ENCODE measurements at places on chromosomes 1 and 21.
A peak's percentile ranks its signal among the peaks of the same experiment; 100 is the strongest.

- no peak for DNase-seq
Measured at GRCh38 chr1:119732465-119733168, 20.9 kb downstream of the PHGDH start.

- peak; percentile 80 for DNase-seq
Measured at GRCh38 chr1:203671047-203671446, 44.4 kb downstream of the ATP2B4 start.

DNA sequence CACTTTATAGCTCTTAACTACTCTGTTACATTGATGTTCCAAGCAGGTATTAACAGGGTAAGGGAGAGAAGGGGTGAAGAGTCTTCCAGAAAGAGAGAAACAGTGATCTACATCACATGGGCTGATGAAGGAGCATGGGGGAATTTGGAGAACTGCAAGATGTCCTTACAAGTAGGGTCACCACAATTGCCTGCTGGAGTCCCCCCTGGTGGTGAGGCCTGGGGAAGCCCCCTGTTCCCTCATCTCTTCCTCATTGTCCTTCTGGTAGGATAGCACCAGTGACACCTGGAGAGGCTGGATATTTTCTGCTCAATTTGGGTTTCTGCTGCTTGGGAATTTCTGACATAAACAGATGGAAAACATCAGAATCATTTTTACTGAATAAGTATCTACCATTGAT lies 126.6 kb downstream of the RUNX1 start:
- DNase-seq = no peak

DNA sequence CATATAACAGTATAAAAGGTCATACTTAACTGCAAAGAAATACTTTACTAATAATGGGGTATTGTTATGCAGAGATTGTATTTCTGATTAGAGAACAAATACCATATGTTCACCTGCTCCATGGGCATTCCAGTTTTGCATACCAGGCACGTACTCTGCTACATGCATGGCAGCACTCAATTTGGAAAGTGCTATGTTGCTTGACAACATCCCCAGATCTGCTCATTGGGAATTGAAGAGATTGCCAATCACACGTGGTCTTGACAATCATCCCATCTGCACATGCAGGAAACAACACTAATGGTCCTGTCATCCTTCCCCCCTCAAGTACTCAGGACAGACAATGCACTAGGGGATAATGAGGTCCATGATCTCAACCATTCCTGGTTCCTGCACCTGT lies 63.4 kb upstream of the PDE4B start:
- DNase-seq = no peak

DNA sequence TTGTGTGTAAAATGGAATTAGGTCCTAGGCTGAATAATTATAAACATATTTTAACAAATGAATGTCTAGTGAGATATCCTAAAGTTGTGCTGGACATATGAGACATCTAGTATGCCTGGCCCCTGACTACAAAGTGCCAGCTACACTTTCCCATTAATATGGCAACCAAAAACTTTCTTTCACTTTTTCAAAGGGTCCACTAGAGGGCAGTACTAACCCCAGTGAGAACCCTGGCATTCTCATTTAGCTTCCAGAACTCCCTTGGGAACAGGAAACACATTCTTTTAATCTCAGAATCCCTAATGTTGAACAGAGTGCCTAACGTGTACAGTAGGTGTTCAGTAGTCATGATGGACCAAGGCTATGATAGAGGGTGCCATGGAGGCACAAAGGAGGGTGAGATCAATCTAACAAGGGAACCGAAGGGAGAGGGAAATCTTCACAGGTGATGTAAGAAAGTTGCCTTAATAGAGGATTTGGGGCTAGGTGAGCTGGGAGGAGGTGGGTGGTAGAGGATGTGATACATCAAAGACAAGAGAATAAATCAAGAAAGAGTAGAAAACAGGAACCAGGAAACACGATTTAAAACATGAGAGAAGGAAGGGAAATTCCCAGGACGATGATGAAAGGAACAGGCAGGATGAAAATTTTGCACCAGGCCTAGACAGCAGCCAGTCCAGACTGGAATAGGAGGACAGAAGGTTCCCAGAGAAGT lies 41.6 kb downstream of the NSL1 start:
- peak; percentile 52 for DNase-seq

DNA sequence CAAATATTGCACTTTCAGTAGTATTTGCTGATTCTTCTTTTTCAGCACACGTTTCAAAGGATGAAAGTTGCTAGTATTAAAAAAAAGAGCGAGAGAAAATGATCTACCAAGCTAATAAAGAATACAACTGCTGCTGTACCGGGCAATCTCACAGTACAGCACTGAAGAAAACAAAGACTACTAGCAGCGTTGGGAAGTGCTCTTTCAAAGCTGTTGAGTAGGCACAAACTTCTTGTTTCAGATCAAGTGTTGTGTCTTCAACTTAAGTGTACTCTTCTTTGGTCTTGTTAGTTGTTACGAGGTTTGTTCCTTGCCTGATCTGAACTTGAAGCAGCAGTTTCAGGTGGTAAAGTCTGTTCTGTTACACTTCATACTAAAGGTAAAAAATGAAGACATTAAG lies 7.9 kb downstream of the CSDE1 start:
- DNase-seq = no peak

DNA sequence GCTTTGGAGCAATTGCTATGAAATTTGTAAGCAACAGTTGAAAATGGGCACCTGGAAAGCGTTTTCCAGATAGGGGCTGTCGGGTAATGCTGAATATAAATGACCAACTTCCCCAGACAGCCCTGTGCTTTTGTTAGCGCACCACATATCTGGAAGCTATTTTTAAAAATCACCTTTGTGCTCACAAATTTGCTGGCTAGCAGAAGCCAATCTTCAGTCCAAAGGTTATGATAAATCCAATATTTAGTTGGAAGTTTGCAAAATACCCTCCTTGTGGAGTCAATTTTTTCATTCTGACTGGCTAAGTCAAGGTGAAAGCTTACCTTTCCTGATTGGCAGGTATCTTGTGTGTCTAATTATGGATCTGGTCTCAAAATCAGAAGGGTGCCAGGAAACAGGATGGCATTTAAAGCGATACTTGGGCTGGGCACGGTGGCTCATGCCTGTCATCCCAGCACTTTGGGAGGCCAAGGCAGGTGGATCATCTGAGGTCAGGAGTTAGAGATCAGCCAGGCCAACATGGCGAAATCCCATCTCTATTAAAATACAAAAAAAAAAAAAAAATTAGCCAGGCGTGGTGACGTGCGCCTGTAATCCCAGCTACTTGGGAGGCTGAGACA lies 124.1 kb upstream of the AJAP1 start:
- DNase-seq = no peak

- DNase-seq = peak; percentile 34
Measured at GRCh38 chr1:193019442-193020026, 39.6 kb downstream of the UCHL5 start.

DNA sequence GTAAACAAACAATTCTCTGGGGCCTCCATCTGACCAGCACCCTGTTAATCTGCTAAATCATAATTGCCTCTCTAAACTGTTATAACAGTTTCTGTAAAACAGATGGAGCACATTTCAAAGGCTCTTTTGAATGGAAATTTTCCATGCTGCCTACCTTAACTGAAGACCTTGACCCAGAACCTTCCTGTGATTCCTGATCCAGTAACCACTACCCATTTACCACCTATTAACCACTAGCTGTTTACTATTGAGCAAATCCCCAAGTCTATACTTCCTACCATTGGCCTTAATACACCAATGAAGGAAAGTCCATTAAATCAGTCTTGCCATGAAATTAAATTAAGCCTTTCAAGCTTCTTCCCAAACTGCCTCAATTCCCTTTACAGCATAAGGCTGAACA lies 46.3 kb downstream of the RAB3GAP2 start:
- DNase-seq = no peak

DNA sequence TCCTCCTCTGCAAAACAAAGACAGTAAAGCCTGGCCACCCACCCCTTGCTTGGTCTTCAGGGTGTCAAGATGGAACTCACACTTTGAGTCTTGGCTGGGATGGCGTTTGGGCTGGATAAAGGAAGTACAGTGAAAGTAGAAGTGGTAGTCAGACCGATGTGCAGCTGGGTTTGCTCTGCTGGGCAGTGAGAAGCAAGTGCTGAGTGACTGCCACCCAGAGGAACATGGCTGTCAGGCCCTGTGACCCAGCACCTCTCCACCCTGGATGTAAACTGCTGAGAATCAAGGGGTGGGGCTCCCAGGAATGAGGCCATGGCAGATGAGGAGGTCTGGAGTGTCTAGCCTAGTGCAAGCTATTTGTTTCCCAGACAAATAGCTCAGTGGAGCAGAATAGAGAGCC lies 51.2 kb downstream of the POFUT2 start:
- no peak for DNase-seq

DNA sequence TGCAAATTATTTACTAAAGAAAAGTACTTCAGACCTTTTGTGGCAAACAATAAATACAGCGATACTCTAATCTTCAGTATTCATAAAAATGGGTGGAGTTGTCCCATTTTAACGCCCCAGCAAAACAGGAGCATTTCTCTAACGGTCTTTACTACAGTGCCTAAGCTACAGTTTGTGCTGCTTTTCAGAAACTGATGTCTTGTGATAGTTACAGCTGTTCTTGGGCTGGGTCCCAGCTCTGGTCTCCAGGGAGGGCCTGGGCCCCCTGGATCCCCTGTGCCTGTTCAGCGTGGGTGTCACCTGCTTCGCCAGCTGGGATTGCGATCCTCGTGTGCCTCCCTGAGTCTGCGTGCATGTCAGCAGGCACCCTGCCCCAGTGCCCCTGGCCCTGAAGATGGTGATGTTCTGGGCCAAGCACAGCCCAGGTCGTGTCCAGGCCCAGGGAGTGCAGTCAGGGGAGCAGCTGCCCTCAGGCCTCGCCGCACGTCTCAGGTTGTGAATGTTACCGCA lies 64.0 kb upstream of the DIP2A start:
- no peak for DNase-seq

DNA sequence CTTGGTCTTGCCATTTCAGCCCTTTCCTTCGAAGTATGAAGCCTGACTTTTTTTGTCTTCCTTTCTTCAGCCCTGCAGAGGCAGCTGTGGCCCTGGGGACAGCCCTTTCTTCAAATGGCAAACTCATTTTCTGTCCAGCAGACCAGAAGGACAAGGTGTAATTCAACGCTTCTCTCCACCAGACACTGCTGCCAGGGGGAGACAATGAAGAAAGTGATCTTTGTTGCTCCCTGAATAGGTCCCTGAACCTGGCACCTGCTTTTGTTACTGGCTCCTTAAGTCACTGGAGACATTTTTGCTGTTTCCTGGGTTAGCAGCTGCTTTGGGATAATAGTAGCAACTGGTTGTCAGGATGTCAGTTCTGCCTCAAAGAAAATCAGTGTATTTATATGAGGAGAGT lies 50.8 kb upstream of the MACF1 start:
- DNase-seq = no peak

DNA sequence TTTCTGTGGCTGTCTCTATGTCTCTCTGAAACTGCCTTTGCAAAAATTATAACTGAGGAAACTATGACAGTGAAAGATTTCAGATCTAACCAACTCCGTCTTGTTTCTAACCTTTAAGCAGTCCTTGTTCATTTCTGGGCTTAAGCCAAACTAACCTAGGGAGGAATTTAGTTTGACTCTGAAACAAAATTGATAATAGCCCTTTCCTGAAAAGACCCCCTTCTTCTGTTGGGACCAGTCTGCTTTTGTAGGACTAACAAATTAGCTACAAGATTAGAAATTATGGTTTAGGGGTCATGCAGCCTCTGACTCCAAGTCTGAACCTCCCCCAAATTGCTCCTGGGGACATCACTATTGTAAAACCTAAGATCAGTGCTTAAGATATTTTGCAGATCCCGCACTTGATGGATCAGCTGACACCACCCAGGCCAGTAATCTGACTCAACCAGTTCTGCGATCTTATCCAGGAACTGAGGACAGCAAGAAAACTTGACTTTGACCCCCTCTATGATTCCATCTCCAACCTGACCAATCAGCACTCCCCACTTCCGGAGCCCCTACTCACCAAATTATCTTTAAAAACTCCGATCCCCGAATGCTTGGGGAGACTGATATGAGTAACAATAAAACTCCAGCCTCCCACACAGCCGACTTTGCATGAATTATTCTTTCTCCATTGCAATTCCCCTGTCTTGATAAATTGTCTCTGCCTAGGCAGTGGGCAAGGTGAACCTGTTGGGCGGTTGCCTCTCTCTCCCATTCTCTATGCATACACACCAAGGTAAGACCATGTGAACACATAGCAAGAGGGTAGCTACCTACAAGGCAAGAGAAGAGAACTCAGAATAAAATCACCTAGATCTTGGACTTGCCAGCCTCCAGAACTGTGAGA lies 11.1 kb upstream of the TRIM63 start:
- DNase-seq = no peak

All from astrocyte (in vitro differentiated cells and primary cell).